ENCODE measurements at places on chromosomes 16 and 17.

- DNase-seq: no peak
These were observed 10.9 kb downstream of the DLX4 start for GRCh38 chr17:49979748-49980479.

GRCh38 chr17:73803964-73804435 is 159.8 kb upstream of the SDK2 start:
- no peak for DNase-seq

GRCh38 chr17:9158544-9159452 is 137.5 kb downstream of the NTN1 start:
- no peak for DNase-seq

GRCh38 chr16:560204-560700 is at the start of gene PRR35:
PRR35 (plus strand) TSS chr16:560394; CDS start chr16:563295, 2,901 bp downstream.
- no peak for DNase-seq

DNA sequence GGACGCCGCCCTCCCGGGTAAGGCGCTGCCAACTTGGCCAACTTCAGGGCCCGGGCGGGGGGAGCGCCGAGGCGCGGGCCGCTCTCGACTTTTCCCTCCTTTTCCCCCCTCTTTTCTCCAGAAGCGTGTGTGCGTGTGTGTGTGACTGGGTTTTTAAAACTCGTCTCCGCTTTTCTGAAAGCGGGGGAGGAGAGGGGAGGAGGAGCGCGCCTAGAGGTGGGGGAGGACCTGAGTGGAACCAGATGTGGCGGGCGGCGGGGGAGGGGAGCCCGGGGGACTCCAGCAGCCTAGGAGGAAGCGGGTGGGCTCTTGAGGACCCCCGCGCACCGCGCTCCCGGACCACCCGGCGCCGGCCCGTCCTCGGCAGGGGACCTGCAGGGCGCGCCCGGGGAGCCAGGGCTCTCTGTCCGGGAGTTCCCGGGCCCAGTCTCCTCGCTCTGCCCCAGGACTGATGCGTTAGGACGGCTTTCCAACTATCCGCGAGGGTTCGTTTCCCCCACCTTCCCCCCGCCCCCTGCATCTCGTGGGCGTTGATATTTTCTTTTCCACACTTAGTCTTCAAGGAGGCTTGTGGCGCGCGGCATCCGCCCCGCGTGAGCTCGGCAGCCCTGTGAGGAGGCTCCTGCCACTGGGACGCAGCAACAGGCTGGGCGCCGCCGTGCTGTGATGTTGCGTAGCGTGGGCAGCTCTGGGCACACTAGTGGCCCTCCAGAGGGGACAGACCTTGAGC is 599 bp downstream of the MRC2 start:
- DNase-seq: peak; percentile 64

DNA sequence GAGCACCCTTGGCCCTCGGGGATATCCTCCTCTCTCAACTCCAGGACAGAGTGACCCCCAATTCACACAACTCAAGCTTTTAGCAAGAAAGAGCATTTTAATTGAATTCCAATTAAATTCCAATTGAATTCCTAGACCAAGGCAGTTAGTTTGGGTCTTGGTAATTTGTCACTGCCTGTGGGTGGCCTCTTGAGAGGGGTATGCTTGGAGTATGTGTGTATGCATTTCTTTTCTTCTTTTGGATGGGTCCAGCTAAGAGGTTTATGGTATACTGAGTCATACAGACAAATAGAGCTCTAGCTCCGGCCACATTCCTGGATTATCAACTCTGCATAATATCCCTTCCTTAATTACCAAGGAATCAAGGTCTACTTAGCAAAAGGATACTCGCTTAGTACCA is 136.7 kb downstream of the PCTP start:
- DNase-seq: no peak

DNA sequence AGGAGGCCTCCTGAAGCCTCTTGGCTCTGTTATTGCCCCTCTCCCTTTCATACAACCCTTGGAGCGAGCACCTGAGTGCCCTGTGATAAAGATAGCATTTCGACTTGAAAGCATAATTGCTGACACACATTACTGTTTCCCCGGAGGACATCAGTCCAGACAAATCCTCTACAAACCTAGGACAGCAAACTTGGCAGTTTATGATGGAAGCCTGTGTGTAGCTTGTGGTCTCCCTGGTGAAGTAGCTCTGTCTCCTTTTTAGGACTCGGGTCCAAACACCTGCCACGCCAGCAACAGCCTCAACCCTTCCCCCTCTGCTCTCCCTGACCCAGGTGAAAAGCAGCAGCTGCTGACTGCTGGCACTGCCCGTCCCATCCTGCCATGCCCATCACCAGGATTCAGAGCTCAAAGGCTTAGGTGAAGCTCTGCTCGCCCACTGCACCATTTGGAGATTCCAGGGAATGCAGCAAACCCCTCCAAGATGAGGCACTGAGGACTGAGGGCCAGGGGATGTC is 55.9 kb downstream of the IRX6 start:
- no peak for DNase-seq

DNA sequence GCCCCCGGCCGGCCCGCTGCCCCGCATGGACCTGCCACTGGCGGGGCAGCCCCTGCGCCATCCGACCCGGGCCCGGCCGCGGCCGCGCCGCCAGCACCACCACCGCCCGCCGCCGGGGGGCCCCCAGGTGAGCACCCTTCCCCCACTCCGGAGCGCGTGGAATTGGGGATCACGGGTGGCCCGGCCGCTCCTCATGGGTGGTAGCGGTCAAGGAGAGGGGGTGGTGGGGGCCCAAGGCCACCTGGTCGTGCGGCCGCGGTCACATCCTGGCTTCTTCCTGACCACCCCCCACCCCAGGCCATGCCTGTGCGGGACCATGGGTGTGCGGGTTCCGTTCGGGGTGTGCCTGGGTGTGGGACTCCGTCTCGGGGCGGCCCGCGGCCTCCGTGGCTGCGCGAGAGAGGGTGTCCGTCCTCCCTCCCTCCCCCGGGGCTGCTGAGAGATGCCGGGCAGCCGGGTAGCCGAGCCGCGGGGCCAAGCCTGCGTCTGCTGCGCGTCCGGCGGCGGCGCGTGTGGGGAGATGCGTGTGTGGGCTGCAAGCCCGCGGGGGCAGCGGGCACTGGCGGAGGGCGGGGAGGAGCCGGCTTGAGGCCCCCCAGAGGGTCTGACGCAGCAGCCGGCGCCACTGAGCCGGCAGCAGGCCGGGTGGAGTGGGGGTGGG is 6.8 kb downstream of the ACD start:
- DNase-seq: no peak

- no peak for DNase-seq
These were observed 20.2 kb downstream of the VASN start for GRCh38 chr16:4391631-4392381.

DNA sequence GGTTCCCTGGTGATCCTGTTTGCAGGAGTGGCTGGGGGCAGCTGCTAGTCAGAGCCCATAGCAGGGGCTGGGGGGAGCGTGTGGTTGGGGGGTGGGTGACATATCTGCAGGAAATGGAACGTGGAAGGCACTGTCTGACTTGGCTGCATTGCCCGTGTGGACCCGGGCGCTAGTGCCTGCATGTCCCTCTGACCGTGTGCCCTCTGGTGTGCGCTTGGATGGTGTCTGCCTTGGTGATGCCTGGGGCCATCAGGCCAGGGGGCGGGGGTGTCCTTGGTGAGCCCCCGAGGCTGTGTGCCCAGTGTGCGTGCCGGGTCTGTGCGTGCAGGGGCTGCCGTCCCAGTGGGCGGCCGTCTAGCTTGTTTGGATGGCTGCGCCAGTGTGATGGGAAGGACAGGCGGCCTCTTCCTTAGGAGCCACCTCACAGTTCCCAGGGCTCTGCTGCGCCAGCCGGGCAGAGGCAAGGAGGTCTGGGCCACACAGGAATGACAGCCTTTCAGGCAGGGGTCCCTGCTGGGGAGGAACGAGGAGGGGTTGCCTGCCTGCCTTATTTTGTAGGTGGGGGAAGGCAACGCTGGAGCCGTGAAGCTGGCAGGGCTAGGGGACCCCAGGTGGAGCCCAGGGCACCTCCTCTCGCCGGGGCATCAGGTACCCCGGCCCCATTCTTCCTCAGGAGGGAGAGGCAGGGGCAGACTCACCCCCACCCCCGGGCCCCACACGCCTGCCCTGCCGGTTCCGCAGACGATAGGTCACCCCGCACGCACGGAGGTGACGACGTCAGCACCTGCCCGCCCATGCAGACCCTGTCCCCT is 693 bp downstream of the NDRG4 start:
- no peak for DNase-seq

- DNase-seq: no peak
These were observed 53.1 kb upstream of the CDR2 start for GRCh38 chr16:22427556-22427955.

- no peak for DNase-seq
These were observed 2.4 kb upstream of the SLC47A2 start for GRCh38 chr17:19718613-19719354.

DNA sequence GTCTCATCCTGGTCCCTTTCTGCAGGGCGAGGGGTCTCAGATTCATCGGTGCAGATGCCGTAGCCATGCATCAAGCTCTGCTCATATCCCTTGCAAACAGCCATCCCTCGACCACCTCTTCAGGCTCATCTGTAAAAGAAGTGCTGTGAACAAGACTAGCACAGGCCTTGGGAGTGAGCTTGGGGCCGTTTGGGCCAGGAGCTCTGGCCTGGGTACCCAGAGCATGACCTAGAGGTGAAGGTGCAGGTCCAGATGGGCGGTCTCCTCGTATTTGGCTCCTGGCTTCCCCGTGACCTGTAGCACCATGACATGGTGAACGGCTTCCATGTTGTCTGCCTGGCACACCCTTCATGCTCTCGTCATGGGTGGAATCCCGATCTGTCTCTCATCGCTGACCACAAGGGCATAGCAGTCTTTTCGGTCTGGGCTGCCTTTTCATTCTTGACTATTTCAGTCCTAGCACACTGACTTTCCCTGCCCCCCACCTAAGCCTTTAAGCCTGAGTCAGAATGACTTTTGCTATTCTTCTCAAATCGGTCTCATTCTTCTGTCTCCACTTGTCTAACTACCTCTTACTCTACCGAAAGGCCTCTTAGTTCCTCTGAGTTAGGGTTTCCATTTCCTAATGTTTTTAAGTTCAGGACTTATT is 216.0 kb downstream of the FOXL1 start:
- DNase-seq: no peak

- no peak for DNase-seq
These were observed 20.1 kb downstream of the CNTNAP1 start for GRCh38 chr17:42702446-42702845.

DNA sequence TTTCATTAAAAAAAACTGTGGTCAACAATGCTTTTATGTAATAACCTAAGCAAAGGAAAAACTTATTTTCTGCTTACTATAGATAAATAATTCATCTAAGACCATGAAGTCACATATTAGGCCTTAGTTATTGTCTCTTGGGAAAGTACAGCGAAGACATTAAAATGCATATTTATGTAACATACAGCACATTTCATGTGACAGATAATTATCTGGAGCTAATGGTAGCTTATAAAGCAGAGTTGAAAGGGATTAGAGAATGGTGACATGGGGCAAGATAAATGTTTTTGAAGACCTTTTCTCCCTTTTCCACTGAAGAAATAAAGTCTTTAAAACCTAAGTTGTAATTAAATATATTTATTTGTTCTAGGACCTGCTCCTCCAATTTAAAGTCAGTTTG is 9.7 kb downstream of the MEIOC start:
- no peak for DNase-seq

DNA sequence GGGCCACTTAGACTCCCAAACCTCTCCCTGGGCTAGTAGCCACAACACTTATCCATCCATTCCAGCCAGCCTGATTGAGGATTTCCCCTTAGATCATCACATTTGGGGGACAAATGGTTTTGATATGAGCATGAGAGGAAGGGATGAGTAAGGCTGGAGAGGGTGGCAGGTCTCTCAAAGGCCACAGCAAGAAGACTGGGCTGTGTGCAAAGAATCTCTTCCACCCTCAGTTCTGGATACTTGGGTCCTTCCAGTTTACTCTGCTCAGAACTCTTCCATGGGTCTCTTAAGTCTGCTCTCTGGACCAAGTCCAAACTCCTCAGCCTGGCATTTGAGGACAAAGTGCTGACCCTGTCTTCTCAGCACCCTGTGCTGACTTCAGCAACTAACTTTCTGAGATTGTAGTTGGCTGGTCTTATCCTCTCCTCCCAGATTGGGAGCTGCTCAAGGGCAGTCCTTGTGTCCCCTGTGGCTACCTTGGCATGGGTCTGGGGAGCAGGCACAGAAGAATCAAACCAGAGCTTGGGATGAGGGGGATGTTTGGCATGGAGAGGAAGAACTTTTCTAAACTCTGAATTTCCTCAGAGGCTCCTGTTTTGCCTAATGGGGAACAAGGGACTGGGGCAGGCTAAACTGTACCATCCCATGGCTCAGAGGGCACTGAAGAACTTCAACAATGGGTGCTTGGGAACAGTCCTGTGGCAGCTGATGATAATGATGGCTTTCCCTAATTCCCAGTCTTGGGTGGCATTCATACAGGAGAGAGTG is 3.1 kb upstream of the NFATC3 start:
- peak; percentile 58 for DNase-seq

DNA sequence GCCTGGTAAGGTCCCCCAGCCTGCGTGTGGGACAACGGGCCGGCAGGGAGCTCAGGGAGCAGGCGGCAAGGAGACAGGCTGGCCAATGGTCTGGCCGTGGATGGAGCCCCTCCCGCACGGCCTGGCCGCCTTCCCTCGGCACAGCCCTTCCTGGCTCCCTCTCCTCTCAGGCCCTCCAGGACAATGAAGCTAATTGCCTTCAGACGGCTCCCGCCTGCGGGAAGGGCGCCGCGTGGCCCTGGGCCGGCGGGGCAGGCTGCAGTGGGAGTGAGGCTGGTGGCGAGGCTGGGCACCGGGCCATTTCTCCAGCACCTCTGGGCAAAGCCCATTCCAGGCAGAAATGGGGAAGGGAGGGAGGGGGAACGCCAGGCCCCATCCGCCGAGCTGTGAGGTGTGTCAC is 50.9 kb downstream of the ENGASE start:
- no peak for DNase-seq

DNA sequence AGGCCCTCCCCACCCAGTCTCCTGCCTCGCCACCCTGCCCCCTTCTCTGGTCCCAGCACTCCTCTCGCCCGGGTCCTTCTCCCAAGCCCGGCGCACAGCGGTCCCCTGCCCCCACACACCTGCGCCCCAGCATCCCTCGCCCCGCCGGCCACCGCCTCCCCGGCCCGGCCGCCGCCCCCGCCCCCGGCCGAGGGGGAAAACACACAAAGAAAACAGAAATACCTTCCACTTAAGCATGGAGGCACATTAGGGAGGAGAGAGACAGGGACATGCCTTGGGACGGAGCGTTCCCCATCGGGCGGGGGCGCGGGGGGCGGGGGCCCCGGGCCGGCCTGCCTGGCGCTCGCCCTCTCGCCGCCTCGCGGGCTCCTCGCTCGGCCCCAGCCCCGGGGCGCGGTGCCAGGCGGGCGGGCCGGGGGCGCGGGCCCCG is 326 bp downstream of the SRCIN1 start:
- DNase-seq: no peak

- DNase-seq: no peak
These were observed 9.5 kb upstream of the RASD1 start for GRCh38 chr17:17505610-17506171.

- DNase-seq: no peak
These were observed 67.4 kb downstream of the SLC39A11 start for GRCh38 chr17:73025041-73025560.

- DNase-seq: no peak
These were observed 381.7 kb downstream of the ZFHX3 start for GRCh38 chr16:72666267-72666666.

GRCh38 chr17:74536890-74537289 is 5.6 kb upstream of the CD300LB start:
- DNase-seq: no peak

Data from activated CD4-positive, alpha-beta T cell treated with anti-CD3 and anti-CD28 coated beads for 48 hours (primary cell).